ENCODE measurements at places on chromosomes 7 and 10.

- DNase-seq: no peak
Measured at GRCh38 chr7:127850195-127850594, 181.0 kb downstream of the LRRC4 start.

GRCh38 chr10:96995851-96996250 lies 163.8 kb downstream of the LCOR start:
- DNase-seq: no peak

- no peak for DNase-seq
Measured at GRCh38 chr7:46747869-46748576, 827.0 kb upstream of the IGFBP3 start.

DNA sequence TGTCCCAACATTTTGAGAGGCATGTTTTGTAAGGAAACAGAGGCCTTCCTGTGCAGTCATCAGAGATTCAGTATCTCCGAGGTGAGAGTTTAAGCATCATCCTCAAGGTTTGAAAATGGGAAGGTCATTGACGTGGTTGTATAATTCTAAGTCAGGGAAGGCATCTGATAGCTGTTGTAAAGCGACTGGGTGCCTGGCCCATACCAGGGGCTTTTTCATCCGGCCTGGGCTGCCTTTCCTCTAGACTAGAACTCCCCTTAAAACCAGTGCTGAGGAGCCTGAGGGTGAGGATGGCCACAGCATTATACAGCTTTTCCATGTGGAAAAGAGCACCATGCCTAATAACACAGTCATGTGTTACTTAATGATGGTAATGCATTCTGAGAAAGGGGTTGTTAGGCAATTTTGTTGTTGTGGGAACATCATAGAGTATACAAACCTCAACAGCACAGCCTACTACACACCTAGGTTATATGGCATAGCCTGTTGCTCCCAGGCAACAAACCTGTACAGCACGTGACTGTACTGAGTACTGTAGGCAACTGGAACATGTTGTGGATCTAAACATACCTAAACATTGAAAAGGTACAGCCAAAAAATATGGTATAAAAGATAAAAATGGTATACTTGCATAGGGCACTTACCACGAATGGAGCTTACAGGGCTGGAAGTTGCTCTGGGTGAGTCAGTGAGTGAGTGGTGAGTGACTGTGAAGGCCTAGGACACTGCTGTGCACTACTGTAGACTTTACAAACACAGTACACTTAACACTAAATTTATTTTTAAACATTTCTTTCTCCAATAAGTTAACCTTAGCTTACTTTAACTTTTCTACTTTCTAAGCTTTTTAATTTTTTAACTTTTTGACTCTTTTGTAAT lies 13.5 kb upstream of the CACUL1 start:
- no peak for DNase-seq

GRCh38 chr10:4006051-4006450 lies 221.0 kb upstream of the KLF6 start:
- no peak for DNase-seq

GRCh38 chr7:132066761-132067171 lies 509.5 kb downstream of the PLXNA4 start:
- peak; percentile 65 for DNase-seq

GRCh38 chr10:91319336-91319735 lies 90.8 kb upstream of the HECTD2 start:
- no peak for DNase-seq

- no peak for DNase-seq
Measured at GRCh38 chr7:142057101-142057500, 54.4 kb upstream of the MGAM2 start.

DNA sequence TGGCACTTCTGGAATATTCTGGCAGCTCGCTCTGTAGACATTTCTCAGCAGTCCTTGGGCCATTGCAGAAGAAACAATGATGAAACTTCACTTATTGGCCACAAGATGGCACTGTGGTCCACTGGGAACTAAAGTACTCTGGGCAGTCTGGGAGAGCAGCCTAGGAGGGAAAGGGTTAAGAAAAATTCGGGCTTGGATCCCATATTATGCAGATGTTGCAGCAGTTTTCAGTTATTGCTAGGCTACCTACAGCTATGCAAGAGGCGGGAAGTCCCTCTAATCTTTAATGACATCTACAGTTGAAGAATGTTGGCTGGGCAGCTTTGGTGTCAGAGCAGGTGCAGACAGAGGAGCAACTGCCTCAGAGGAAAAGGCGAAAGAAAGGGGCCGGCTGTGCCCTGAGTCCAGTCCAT lies 201.7 kb upstream of the PRSS58 start:
- peak; percentile 67 for DNase-seq

DNA sequence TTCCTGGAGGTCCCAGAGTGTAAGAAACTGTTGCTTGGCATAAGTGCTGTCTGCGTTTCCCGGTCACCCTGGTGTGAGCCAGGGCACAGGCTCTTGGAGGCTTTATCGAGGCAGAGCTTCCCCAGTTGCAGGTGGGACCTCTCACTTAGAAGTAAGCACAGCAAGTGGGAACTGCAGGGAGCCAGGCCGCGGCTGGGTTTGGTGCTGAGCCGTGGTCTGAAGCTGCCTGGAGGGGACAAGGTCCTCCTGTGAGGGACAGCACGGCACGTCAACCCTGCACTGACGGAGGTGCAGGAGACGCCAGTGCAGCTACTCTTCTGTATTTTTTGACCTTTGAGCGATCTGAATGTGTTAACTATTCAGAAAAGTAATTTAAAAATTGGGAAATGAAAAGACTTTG lies 55.8 kb upstream of the PFKFB3 start:
- no peak for DNase-seq

- no peak for DNase-seq
Measured at GRCh38 chr10:110742801-110743200, 98.7 kb downstream of the RBM20 start.

GRCh38 chr10:34655286-34656170 lies 159.6 kb downstream of the PARD3 start:
- DNase-seq: peak; percentile 41

DNA sequence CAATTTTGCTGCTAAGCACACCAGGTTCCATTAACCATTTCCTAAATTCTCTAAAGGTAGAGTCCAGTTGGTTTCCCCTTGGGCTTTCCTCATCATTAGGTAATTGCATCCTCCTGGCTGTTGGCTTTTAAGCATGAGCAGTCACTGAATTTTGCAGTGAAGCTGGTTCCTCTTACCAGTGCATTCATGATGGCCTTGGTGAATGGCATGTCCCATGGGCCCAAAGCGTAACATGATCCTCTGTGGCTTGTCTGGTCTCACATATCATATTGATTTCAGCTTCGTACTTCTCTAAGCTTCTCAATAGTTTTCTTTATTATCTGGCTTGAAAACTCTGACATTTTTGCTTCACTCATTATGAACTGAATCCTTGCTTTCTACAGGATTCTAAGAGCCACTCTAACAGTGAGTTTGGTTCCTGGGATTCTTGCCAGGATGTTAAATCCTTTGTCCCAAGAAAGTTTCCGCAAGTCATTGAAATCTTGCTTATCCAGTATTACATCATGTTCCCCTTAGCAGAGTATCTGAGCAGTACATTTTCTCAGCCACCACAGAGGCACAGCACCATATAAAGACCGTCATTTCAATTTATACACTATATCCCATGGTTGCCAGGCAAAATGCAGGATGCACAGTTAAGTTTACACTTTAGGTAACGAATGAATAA lies 134.2 kb downstream of the PTN start:
- no peak for DNase-seq

GRCh38 chr7:130292682-130293257 lies at the start of gene CPA4:
CPA4 (plus strand) TSS chr7:130293161; CDS start chr7:130293181, 20 bp downstream.
- DNase-seq: no peak

GRCh38 chr10:114359041-114359952 lies 45.0 kb downstream of the AFAP1L2 start:
- no peak for DNase-seq

GRCh38 chr10:33099748-33100147 lies 141.7 kb upstream of the ITGB1 start:
- DNase-seq: no peak

GRCh38 chr7:25083201-25083600 lies 41.9 kb downstream of the CYCS start:
- DNase-seq: no peak

GRCh38 chr7:47763063-47763974 lies 181.4 kb upstream of the TNS3 start:
- DNase-seq: no peak

- no peak for DNase-seq
Measured at GRCh38 chr7:79434867-79435266, 18.6 kb downstream of the MAGI2 start.

DNA sequence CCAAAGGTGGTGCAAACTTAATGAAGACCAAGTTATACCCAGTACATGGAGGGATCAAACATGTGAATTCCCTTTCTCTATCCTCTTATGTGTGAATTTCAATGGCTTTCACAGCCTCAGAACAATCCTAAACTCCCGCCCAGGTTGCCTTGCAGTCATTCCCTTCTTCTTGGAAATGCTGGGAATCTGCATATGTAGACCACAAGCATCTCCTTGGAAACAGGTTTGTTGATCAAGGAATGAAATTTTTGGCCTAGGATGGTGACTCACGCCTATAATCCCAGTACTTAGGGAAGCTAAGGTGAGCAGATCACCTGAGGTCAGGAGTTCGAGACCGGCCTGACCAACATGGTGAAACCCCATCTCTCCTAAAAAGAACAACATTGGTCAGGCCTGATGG lies 77.8 kb upstream of the ABI1 start:
- no peak for DNase-seq

DNA sequence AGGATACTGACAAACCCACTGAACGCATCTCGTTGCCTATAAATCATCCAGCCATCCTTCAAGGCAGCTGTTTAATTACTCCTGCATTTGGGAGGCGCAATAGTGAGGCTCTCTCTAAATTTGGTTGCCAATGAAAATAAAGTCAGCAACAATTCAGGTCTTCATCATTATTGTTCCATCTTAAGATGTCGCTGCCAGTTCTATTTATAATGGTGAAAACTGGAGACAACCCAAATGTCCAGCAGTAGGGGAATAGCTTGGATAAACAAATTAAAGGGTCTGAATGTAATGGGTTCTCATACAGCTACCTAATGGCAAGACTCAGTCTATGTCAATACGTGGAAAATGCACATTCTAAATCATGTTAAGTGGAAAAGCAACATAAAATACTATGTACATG lies 120.1 kb upstream of the PLXNA4 start:
- DNase-seq: no peak

- peak; percentile 40 for DNase-seq
Measured at GRCh38 chr10:118966076-118966849, 63.3 kb upstream of the NANOS1 start.

DNA sequence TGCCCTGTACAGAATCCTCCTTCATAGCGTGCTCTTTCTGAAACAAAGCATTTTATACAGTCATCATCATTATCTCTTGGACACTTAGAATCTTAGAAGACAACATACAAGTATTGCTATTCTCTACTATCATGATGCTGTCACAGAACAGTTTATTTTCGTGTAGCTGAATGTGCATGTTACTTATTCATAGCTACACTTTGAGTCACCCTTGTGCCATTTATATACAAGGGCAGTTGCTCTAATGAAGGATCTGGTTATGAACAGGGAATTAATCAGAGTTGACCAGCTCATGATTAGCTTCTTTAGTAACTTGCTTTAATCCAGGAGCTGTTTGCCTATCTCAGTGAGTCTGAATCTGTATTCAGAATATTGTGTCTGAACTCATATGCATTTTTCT lies 11.2 kb downstream of the CASP2 start:
- DNase-seq: no peak

DNA sequence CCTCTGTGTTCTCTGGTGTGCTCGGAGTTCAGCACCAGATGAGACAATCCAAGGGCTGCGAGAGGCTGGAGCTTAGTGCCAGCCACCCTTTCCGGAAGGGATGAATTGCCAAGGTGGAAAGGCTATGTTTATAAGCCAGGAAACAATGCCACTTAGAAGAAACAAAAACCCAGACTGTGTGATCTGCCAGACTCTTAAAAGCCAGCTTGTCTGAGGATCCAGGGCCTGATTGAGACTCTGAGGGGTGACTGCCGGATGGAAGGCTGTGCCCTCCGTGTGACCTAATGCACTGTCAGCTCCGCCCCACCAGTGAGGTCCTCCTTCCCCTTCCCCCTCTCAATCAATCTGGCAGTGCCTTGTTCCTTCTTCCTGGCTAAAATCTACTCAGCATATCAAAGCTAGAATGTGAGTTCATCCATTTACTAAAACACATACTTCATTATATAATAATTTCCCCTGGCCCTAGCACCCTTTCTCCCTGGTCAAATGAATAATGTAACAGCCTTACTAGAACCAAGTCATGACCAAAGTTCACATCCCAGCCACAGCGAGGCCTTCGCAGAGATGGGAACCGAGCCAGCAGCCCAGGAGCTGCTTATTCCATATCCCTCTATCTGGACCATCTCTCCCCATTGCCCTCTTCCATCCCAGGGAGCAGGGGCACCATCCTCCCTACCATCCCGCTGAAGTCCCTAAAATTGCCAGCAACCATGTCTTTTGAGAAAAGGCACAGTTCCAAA lies 25.5 kb downstream of the FAM107B start:
- DNase-seq: peak; percentile 45

- DNase-seq: no peak
Measured at GRCh38 chr10:74488907-74489306, 337.5 kb upstream of the KAT6B start.

DNA sequence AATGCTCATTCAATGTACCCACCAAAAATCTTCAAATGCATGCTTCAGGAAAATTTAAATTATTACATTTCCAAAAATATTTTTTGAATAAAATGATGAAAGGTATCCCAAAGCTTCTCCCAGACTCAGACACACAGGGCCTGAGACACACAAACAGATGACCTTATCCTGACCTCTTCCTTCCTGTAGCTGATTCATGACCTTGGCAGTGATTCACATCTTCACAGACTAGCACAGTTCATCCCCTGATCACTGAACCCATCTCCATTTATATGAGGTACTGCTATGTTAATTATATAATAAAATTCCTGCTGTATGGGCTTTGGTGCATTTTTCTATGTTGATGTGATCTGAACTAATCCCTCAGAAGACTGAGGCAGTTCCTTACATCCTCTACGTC lies 265.0 kb upstream of the GLI3 start:
- no peak for DNase-seq

Measured in right hindlimb (tissue), 1 donor.